ENCODE measurements at places on chromosomes 4 and X.

- DNase-seq, result no peak
Observed at GRCh38 chr4:135833529-135833928, 1631.9 kb upstream of the PABPC4L start.

- DNase-seq, result no peak
Observed at GRCh38 chr4:102586644-102587021, 85.5 kb downstream of the NFKB1 start.

- DNase-seq, result no peak
Observed at GRCh38 chr4:2150076-2150475, 90.9 kb downstream of the NAT8L start.

GRCh38 chr4:5700459-5700858 is 7.9 kb downstream of the EVC2 start:
- no peak for DNase-seq

DNA sequence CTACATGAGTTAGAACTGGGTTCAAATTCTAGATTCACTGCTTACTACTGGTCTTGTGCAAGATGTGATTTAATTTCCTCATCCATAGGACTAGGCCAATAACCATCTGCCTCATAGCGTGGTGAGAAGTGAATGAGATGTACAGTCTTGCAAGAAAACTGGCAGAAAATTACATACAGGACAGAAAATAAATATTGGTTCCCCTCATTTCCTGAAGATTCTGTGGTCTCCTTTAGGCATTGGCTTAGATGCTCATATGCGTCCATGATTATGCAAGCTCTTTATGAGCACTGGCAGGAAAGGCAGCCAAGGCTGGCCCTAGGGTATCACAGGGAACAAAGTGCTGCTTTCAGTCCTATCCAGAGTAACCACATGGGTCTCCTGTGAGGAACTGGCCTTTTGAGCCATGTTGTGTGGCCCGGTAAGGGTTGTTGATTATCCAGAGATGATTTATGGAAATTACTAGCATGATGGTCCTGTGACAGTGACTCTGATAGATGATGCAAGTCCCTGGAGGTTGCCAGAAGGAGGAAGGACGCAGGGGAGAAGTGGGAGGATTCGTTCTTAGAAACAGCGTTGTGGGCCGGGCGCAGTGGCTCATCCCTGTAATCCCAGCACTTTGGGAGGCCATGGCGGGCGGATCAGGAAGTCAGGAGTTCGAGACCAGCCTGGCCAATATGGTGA is 9.9 kb upstream of the MOB1B start:
- no peak for DNase-seq

DNA sequence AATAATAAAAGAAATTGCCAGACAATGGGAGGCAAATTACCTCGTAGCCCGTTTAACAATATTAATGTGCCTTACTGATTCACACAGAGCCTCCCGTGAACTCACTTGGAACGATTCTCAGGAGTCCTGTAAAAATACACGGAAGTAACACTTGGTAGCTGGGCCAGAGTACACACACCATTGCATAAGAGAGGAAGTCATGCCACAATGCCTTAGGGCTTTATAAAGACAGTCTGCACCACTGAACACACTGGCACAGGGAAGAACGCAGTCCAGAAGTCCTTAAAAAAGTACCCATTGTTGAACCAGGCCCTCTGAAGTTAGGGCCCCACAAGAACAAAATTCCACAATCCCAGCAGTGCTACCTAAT is 15.1 kb downstream of the SLC2A9 start:
- DNase-seq, result no peak

DNA sequence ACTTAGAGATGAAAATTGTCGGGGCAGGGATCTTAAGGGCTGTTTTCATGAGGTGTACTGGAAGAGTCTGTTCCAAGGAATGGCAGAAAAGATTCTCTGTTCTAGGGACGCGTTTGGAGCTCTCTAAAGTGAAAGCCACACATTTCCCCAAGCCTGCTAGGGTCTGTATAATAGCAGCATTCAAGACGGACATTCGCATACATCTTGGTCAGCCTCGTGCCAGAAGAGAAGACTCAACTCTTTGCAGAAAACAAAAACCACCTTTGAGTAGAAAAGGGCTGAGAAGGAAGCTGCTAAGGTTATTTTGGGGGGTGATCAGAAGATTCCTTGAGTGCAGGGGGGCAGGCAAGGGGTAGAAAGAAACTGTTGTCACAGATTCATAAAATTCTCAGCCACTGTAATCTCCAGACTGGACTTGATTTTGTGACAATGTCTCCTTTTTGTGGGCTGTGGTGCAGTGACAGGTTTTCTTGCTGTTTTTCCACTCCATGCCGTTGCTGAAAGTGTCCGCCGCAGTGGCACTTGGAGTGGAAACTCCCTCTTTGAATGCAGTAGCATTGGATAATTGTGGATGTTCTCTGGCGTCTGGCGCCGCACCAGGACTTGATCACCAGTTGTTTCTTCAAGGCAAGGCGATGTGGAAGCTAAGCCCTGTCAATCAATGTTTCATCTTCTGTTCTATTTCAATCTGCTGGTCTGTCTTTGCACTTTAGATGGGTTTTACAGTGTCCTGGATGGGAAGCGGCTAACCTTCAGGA is 2.9 kb downstream of the GYG2 start:
- no peak for DNase-seq

- DNase-seq, result no peak
Observed at GRCh38 chr4:2365054-2365912, 53.2 kb downstream of the ZFYVE28 start.

DNA sequence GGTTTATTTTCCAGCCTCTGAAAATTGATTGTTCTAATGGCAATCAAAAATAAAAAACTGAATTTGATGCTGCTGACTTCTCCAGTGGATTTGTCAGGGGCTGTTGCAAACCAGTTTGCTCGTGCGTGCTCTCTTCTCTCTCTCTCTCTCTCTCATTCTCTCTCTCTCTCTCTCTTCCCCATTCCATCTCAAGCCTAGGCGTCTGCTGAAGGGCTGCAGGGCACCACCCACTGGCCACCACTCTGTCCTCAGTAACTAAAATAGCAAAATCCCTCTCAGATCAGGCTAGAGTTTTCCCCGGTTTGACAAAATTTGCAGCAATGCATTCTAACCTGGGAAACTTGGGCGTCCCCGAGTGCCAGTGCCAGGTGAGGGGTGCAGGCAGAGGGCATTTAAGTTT is 19.4 kb downstream of the NKX6-1 start:
- no peak for DNase-seq

- no peak for DNase-seq
Observed at GRCh38 chr4:158590306-158590705, 68.6 kb downstream of the RXFP1 start.

DNA sequence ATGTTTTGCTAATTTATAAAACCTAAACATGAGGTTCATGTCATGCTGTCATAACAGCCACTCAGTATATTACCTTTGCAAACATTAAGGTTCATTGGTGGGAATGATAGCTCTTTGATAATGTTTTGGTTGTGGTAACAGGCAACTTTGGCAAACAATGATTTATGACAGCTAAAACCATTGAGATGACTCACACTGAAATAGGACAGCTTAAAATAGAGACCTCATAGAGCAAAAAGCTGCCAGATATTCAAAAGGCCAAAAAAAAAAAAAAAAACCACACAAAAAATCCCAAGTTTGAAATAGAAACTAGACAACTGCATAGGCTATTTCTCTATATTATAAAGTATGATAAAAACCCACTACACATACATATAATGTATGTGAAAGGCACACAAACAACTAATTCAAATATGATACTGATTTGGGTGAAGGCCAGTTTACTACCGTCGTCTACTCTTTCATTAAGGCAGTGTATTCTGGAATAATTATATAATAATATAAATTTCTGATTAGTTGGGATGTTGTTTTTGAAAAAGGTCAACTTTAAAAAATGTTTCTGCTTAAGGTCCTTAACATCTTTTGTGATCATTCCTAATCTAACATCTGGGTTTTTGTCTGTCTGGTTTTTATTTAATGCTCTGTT is 646.0 kb upstream of the PITX2 start:
- DNase-seq, result no peak

- DNase-seq, result no peak
Observed at GRCh38 chr4:174531486-174531885, 9.2 kb upstream of the HPGD start.

DNA sequence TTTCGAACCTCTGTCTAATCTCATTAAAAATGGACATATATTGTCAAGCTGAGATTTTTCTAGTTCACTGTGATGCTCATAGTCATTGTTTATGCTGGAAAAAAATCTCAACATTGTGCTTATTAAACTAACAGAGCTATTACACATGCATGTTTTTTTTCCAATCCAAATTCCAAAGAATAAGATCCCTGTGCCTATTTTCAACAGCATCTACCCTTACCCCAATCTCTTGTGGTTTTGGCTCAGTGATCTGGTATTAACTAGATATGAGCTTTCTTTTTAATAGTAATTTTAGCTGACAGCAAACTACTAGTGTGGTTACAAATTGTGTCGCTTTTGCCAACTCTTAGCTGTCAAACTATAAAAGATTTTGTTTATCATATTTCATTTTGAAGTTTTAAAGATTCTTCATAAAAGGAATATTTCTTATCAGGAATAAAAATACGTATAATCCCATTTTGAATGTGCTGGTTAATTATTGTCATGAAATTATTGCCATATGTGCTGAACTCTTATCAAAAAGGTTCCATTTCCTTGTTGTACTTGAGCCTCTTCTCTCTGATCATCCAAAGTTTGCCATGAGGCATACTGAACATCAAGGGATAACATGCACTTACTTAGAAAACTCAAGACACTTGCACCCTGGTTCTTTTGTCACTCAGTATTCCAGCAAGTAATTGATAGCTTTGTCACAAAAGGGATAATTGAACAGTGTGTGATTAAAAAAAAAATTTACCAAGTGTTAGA is 241.2 kb downstream of the ARHGAP24 start:
- DNase-seq, result no peak

DNA sequence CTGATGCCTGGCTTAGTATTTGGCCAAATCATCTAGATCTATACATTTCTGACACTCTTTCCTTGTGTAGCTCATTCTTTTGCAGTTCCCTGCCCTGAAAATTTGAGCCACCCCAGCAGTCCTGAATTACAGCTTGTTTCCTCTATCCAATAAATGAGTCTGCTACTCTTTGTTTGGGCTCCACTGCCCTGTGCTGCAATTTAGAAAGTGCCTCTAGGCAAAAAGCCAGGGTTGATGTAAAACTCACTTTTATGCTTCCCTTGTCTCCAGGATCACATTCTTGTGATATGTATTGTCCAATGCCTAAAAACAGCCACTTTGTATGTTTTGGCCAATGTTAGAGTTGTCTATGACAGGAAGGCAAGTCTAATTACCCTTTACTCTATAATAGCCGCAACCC is 101.7 kb upstream of the MAP3K15 start:
- no peak for DNase-seq

DNA sequence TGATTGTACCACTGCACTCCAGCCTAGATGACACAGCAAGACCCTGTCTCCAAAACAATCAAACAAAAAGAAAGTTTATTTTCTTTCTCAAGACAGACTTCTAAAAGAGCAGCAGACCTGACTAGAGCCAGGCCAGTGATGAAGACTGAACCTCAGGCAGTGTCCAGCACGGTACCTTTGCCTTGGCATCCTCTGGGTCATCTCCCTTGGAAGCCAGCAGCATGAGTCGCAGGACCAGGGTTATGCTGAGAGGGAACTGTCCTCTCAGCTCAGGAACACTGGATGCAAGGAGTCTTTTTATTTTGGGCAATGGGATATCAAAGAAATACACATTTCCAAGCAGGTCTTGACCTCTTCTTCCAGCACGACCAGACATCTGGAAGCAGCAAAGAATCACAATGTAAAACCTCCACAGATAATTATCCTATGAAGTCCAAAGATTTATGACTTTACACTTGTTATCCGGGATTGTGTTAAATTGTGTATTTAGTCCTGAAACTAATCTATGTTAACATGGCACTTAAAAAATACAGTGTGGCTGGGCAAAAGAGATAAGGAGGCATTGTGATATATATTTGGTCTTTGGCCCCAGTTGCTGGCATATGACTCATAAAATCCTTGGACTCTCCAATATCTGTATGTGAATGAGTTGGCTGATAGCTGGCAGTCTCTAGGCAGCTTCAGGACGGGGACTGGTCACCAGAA is 66.0 kb upstream of the DDX60 start:
- no peak for DNase-seq

DNA sequence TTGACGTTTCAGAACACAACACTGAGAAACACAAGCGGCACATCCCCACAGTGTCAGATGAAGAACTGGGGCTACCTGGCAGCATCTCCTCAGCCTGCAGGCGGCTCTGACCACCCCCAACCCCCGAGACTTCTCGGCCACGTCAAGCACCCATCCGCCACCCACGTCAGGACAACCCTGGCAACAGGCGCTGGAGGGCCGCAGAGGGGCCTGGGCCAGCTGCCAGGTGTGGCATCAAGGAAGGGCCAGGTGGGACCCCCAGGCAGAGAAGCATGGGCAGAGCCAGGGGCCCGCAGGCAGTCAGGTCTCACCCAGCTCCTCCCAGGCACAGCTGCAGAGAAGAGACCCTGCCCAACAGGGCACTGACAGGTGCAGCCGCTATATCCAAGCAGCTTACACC is 22.3 kb downstream of the GAK start:
- DNase-seq, result no peak

DNA sequence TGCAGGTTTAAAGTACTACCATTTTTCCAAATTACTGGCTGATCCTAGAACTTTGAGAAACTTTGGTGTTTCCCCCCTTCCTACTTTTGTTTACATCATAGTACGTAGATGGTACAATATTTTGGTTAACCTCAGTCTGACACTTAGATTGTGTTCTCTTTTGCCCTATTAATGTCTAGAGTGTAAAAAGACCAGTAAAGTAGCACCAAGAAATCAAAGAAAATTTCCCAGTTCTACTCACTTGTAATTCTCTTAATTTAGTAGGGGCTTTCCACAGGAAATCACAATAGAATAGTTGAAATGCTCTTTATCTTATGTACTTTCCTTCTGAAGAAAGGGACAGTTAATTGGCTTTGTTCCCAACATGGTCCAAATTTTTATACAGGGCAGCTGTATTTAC is 51.6 kb downstream of the NFKB1 start:
- DNase-seq, result no peak

All from effector memory CD8-positive, alpha-beta T cell (primary cell).